Stimulated activated CD4-positive, alpha-beta T cell treated with anti-CD3 and anti-CD28 coated beads, Interleukin-1b, Interleukin-23, amount 100 ng/mL, for 24 hours (primary cell): ENCODE measurements at places on chromosomes 7 and 10.

- no peak for DNase-seq
These were observed 28.4 kb downstream of the MKX start for GRCh38 chr10:27717224-27717623.

GRCh38 chr10:82551506-82551905 is 676.5 kb downstream of the NRG3 start:
- no peak for DNase-seq

- DNase-seq = no peak
These were observed 135.7 kb upstream of the TBX20 start for GRCh38 chr7:35389636-35390035.

DNA sequence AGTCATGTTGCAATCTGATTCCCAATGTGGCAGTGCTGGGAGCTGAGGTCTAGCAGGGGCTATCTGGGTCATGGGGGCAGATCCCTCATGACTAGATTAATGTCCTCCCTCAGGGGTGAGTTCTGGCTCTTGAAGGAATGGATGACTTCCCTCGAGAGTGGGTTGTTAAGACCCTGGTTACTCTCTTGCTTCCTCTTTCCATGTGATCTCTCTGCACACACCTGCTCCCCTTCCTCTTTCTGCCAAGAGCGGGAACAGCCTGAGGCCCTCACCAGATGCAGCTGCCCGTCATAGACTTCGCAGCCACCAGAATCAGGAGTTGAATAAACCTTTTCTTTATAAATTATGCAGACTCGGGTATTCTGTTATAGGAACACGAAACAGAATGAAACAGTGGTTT is 37.8 kb downstream of the SFMBT2 start:
- DNase-seq = no peak

DNA sequence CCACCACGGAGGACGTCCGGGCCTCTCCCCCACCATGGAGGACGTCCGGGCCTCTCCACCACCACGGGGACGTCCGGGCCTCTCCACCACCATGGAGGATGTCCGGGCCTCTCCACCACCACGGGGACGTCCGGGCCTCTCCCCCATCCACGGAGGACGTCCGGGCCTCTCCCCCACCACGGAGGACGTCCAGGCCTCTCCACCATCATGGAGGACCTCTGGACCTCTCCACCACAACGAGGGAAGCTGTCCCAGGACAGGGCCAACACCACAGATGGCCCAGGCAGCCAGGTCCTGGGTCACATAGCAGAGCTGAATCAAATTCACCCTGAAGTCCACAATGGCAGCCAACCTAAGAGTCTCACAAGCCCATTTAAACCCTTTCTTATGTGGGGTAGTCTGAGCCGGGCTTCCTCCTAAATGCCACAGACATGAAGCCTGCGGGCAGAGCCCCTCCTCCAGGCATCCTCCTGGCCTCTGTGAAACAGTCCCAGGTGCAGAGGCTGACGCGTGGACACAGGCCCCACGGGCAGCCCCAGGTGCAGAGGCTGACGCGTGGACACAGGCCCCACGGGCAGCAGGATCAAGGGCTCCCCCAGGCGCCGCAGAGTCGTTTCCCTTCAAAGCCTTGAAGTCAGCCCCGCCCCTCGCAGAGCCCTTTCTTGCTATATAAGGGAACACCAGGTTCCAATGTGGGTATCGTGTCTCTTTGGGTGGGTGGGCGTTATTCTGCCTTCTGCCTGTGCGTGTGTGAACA is 47.0 kb downstream of the FOXL3 start:
- DNase-seq = no peak

DNA sequence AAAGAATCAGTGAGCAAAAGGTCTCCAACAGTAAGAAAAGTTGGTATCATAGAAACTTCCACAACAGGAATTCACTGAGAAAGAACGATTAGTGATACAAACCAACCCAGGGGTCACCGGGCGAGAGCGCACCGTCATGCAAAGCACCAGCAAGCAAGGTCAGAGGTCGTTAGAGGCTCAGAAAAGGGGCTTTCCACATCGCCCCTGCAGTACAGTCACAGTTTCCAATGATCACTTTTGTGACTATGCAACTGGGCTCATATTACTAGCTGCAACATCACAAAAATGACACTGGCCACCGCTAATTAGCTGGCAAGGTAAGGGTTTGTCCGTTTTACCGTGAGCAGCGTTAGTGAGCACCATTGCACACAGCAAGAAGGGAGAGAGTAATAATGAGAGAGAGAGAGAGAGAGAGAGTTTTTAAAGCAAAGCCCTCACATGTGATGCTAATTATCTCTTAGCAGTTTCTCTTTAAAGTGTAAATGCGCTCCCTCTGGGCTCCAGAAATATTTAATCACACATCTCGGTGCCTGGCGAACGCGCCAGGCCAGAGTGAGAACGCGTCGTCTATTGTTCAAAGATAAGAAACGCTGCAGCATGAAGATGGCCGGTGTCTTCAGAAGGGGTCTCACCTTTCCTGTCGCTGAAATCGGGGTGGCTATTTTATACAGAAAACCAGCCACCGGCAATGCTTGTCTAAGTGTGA is 237.5 kb downstream of the DNAJB6 start:
- DNase-seq = no peak

DNA sequence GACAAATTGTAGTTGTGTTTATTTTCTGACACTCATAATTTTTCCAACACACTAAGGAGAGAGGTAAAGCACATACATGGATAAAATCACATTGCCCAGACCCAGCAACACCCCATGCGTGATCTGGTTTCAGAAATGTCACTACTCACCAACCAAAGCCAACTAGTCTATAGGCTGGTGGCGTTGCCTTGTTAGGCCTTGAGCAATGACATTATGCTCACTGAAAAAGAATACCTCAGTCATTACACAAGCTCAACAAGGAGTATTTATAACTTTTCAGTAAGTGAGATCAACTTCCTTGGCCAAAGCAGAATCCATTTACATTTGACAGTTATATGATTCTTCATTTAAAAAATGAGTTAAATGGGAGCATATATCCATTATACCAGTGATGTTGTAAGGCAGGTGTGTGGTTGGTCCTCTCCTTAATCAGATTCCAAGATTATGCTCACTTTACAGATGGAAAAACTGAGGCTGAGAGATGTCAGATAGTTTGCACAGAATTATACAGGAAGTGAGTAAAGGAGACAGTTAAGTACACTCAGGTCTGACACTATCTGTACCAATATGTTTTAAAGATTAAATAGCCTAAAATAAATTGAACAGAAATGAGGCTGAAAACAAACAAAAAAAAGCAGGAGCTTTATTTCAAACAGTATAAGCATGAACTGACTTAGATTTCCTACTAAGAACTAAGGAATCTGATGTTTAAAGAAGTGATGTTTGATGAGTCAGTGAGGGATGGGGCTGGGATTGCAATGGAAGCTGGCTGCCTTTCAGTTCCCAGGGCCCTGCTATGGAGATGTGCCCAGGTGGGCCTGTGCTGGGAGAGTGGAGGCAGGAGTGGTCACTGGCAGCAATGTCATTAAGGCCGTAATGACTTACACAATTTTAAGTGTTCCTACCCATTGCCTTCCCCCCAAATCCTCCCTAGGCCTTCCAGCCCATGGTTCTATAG is 118.3 kb downstream of the RAPGEF5 start:
- no peak for DNase-seq

DNA sequence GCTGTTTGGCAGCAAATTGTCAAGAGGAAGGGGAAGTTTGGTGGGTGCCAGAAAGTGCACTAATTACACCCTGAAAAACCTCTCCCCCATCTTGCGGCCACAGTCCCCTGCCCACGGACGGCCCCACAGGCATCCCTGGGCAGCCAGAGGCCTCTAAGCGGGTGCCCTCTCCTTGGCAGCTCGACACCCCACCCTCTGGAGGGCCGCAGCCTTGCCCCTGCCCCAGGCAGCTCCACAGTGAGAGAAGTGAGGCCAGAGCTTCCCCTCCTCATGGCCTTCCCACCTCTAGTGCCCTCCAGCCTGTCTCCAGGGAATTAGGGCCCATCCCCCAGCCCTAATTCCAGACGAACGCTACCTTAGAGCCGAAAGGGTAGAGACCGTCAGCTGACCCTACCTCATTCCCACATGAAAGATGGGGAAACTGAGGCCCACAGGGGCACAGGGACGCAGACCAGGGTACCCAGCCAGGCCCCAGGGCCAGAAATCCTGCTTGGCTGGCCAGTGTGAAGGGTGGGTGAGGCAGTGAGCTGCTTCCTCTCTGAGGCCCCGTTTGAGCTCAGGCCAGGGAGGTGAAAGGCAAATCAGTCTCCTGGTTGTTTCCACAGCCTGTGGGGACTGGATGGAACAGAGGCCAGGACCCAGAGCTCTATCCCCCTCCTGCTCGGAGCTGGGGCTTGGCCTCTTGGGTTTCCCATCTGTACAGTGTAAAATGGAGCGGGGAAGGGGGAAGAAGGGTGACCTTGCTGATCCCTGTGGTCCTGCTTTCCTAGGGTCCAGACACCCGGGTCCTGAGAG is 10.0 kb downstream of the ZCCHC24 start:
- no peak for DNase-seq
